Tibial artery (tissue), 4 donors: ENCODE measurements at places on chromosomes 12 and 14.
A peak's percentile ranks its signal among the peaks of the same experiment; 100 is the strongest.

GRCh38 chr12:76255692-76256091 is 92.5 kb downstream of the BBS10 start:
- no peak for DNase-seq

- DNase-seq: peak; percentile 69
Measured at GRCh38 chr12:31589904-31590641, 863 bp downstream of the DENND5B start.

DNA sequence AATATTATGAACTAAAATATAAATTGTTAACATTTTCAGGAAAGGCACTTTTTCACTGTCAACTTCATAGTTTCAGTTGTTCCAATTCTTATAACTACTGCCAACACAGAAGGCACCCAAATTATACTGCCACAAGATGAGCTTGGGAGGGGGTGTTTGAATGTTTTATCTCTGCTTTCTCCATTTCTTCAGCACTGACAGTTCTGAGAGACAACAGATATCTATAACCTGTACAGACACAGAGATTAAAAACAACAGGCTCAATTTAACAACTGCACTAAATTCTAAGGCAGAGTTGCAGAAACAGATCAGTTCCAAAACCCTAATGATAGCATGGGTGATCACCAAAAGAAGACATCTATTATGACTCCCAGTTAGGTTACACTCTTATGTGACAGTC is 12.8 kb downstream of the SCAF11 start:
- DNase-seq: no peak

- no peak for DNase-seq
Measured at GRCh38 chr14:95286645-95287044, 33.1 kb downstream of the CLMN start.

- DNase-seq: no peak
Measured at GRCh38 chr14:105531894-105532623, 5.7 kb downstream of the TMEM121 start.

- DNase-seq: no peak
Measured at GRCh38 chr12:103456006-103456405, 39.8 kb downstream of the C12orf42 start.

- DNase-seq: peak; percentile 47
Measured at GRCh38 chr12:34392741-34393085, 370.4 kb downstream of the ALG10 start.

DNA sequence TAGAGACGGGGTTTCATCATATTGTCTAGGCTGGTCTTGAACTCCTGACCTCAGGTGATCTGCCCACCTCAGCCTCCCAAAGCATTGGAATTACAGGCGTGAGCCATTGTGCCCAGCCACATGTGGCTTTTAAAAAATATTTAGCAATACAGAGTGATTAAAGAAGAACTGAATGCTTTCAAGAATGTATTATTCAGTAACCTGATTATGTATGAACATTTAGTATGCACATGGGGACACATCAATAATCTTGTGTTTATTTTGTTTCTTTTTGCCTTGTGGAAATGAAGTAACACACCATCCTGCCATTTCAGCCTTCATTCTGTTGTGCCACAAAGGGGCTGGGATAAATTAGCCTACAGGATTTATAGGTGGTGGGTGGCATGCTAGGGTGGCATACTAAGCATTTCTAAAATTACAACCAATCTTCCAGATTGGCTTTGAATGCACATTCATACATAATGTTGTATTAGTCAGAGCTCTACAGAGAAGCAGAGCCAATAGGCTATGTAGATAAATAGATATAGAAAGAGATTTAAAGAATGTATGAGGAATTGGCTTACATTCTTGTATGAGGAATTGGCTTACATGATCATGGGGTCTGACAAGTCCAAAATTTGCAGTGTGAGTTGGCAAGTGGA is 25.5 kb upstream of the TXNRD1 start:
- DNase-seq: no peak

- no peak for DNase-seq
Measured at GRCh38 chr12:66387117-66387516, 84.8 kb downstream of the HELB start.

DNA sequence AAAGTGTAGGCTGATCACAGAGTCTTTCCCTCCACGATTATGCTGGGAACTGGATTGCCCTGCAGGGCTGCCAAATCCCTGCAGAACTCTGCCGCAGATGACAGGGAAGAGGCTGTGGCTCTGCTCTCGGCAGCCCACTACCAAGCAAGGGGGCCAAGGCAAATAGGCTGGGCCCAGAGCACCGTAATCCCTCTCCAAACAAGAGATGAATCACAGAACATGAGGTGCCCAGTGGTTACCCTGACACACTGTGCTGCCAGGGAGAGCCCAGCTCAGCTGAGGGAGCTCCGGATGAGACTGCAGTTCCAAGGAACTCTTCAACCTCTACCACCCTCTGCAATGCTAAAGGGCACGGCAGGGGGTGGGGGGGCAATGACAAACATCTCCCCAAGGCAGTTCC is 33.9 kb downstream of the STON2 start:
- DNase-seq: no peak

DNA sequence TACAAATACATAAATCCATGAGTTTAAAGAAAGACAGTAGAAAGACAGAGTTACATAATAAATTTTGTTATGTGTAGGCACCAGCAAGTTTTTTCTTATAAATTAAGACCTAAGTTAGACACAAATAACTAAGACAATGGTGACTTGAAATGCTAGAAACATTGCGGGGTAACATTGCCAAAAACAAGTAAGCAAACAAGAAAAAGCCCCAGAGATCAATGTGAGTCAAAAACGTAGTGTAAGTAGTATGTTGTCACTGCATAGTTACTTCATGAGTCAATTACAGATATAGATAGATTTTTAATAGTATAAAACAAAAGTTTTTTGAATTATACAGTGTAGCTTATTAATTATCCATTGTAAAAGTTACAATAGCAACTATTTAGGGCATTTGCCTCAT is 83.4 kb downstream of the CNTN1 start:
- no peak for DNase-seq

DNA sequence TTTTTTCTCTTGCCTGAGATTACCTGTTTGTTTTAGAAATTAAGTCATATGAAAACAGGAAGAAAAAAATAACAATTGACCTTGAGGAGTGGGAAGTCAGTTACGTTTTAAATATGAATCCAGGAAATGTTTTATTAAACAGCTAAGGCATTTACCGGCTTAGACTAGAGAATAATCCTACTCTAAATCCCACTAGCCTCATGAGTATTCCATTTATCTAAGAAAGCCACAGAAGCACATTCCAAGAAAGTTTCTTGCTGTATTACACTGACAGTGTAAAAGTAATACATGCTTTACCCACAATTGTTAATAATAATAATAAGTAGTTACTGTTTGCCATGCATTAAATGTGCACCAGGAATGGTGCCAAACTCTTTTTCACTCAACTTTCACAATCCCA is 90.9 kb downstream of the BMP4 start:
- no peak for DNase-seq

GRCh38 chr12:106154751-106155273 is 16.1 kb upstream of the NUAK1 start:
- DNase-seq: no peak

DNA sequence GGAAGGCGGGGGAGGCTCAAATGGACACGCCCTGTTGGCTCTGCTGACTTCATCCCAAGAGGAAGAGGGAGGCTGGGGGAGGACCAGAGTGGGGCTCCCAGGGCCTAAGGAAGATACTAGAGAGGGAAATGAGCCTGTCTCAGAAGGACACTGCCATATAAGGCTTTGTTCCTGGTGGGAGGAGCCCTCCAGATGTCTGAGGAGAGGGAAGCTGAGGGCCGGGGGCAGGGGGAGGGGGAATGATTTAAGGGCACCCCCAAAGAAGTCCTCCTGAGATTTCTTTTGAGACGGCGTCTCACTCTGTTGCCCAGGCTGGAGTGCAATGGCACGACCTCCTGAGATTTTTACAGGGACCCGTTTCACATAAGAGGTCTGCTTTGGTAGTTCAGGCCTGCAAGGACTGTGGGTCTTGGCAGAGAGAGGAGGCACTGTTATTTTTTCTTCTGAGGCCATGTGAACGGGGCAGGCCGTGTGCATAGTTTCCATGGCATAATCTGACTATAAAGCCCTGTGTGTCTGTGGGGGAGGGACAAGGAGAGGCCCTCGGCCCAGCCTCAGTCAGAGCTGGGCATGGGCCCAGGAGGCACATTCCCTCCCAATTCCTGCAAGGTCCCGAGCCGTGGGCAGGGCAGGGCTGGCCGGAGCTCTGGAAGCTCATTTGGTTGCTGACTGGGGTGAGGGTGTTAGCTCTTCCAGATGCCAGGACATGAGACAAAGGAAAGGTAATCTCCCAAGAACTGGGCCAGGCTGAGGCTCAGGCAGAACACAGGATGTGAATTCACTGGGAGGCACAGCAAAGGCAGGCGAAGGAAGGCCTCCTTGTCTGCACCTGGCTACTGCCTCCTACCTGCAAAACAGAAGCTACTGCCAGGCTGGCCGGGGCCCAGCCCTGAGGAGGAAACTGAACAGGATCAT is 22.2 kb upstream of the PLEKHG3 start:
- DNase-seq: peak; percentile 96

- DNase-seq: no peak
Measured at GRCh38 chr12:25800101-25800500, 158.4 kb upstream of the RASSF8 start.

DNA sequence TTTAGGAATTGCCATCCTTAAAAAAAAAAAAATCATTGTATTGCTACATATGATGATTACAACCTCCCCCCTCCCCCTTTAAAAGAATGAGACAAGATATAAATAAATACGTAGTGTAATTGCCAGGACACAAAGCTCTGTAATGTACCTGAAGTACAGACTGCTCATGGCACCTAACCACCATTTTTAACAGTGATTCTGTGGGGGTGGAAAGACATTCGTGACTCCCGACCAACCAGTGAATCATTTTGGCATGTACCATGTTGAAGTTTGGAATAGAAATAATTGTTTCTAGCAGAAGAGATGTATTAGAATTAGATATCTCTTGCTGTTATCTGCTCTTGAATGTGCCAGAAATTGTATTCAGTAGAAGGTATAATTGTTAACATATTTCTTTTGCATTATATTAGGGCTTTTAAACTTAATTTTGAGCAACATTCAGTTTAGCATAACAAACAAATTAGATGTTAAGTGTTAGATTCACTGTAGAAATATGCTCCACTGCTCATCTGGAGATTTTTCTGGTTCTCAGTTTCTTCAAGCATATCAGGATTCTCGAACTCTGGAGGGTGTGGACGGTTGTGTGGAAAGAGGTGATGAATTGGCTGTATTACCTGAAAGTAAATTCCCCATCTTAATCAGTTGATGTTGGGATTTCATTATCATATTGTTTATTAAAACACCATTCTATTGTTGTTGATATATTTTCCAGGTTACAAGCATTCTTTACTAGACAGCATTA is 31.1 kb downstream of the FRS2 start:
- DNase-seq: no peak

GRCh38 chr14:91956616-91957015 is 9.1 kb upstream of the FBLN5 start:
- no peak for DNase-seq

DNA sequence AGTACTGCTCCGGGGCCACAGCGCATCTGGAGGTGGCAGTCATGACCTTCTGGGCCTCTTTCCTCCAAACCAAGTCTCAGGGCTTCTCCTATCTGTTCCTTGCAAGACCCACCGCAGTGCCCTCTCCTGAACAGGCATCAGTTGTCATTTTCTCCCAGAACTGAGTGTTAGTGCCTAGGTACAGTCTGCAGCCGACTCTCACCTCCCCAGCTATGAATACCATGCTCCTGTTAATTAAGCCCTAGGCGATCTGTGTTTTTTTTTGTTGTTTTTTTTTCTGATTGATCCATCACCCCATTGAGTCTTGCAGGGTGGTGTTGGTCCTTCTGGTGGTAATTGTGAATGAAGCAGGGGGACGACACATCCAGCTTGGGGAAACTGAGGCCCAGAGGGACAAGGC is 47.5 kb upstream of the DLK1 start:
- no peak for DNase-seq

GRCh38 chr14:22427771-22428231 is 161.2 kb downstream of the DAD1 start:
- peak; percentile 62 for DNase-seq

GRCh38 chr12:70251226-70251625 is 8.0 kb downstream of the CNOT2 start:
- no peak for DNase-seq

- DNase-seq: no peak
Measured at GRCh38 chr14:77498984-77499527, 440 bp upstream of the ISM2 start.

DNA sequence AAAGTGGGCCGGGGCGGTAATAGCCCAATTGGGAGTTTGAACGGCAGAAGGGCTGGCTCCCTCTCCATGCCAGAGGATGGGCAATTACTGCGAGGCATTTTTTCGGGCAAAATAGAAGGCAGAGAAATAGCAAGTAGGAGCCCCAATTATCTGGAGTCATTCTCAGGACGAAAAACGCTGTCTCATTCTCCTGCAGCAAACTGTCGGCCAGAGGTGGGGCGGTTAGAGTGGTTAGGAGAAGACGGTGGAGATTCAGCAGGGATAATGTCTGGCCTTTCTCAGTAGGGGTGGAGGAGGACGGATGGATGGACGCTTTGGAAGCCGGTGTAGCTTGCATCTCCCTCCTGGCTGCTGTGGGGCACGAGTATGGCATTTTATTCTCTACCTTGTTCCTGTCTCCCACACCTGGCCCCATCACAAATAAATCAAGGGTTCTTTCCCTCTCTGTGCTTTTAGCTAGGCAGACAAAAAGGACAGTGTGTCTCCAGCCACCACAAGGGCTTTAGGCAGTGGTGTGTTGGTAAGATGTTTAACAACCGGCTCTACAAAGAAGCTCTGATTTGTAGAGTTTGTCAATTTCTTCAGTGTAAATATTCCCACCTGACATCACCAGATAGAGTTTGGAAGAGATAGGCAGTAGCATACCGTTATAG is 140.5 kb upstream of the LHX5 start:
- DNase-seq: no peak

DNA sequence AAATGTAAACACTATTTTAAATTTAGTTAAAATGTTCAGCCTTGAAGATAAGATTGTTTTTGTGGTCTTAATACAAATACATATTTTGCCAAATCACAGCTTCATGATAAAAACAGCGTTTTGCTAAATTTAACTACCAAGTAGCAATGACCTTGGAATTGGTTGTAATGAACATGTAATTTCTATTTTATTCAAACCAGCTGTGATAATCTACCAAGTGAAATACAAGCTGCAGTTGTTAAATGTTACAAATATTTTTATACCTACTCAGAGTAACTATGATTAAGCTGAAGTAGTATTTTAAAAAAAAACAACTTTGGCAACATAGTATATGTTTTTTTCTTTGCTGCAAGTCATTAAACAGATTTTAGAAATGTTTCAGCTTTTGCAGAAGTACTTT is 96.2 kb downstream of the CPSF2 start:
- no peak for DNase-seq

DNA sequence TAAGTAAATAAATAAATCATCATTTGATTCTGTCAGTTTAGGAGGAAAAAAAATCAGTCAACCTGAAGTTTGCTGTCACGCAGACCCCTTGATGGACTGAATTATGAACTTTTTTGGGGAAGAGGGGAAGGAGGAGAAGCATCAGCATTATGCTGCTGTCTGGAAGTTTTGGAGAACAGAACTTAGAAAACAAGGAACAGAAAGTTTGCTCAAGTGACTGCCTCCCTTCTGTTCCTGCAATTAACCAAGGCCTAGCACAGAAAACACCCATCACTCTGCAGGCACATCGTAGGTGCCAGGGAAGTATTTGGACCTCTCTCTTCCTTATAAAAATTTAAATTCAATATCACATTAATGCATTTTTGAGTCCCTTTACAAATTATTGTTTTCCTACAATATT is 283.8 kb downstream of the VRK1 start:
- DNase-seq: no peak

- peak; percentile 31 for DNase-seq
Measured at GRCh38 chr14:68649476-68650189, 143.2 kb downstream of the ZFP36L1 start.
